ENCODE measurements at places on chromosomes 2 and 18.

DNA sequence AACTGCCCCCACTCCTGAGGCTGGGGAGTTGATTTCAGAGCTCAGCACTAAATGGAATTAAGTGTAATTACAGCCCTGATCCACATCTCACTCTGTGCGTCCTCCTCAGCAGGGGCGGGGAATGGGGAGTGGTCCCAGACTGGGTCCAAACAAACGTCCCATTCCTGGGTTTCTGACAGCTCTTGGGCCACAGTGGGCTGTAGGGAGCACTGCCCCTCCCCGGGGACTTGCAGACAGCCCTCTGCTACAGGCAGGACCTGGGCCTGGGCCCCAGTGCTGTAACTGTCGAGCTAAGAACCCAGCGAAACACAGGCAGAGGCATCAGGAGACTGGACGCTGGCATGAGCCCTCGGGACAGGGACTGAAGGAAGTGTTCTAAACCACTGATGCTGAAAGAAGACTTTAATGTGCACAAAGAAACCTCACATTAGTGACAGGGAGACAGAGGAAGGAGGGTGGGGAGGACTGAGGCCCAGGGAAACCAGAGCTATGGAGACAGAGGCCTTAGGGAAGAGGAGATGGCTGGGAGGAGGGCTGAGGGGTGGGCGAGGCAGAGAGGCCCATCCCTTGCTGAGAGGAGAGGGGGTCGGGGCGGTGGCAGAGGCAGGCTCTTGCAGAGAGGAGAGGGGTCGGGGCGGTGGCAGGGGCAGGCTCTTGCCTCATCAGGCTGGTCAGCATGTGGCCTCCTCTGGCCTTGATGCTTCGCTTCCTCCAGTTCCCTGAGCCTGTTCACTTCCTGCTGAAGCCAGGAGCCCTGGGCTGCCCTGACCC, 5.8 kb upstream of the SEMA4C start:
- DNase-seq = no peak

- DNase-seq = peak; percentile 63
Measured at GRCh38 chr2:191933307-191934105, 86.6 kb upstream of the CAVIN2 start.

DNA sequence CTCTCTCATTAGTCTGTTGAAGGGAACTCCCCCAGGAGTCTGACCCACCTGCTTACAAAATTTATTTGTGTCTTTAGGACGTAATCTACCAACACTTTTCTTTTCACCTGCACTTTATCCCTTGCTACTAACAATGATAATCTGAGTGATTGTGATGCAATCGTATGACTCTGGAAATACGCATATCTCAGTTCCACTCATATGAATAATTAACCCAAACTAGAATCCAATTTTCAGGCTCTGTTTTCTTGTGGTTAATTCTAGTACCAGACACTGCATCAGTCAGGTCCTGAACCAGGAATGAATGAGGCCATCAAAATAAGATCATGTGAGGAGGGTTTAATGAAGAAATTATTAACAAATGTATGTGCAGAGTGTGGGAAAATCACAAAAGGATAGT, 158.4 kb upstream of the SRD5A2 start:
- DNase-seq = no peak

DNA sequence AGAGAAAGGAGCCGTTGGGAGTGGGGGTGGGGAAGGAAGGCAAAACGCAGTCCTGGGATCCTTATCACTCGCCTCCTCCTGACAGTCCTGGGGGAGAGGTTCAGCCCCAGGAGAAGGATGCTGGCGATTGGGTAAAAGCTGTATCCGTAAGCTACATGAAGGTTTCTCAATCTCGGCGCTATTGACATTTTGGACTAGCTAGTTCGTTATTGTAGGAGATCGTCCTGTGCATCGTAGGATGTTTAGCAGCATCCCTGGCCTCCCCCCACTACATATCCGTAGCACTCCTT, 511 bp upstream of the TP53I3 start:
- DNase-seq = no peak

DNA sequence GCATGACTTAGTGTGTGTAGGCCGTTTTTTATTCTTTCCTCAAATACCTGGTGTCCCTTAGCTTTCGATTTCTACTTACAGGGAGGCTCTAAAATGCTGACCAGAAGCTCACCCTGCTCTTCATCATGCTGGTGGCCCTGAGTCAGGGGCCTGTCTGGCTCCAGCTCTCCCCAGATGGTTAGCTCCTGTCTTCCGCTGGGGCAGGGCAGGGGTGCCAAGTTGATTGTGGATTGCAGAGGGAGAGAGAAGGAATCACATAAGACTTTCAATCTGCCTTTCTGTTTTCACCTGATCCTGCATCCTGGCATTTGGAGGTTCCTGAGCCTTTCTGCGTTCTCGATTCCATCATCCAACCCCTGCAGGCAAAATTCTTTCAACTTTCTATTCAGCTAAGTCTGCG, 4.2 kb downstream of the CIB4 start:
- no peak for DNase-seq

DNA sequence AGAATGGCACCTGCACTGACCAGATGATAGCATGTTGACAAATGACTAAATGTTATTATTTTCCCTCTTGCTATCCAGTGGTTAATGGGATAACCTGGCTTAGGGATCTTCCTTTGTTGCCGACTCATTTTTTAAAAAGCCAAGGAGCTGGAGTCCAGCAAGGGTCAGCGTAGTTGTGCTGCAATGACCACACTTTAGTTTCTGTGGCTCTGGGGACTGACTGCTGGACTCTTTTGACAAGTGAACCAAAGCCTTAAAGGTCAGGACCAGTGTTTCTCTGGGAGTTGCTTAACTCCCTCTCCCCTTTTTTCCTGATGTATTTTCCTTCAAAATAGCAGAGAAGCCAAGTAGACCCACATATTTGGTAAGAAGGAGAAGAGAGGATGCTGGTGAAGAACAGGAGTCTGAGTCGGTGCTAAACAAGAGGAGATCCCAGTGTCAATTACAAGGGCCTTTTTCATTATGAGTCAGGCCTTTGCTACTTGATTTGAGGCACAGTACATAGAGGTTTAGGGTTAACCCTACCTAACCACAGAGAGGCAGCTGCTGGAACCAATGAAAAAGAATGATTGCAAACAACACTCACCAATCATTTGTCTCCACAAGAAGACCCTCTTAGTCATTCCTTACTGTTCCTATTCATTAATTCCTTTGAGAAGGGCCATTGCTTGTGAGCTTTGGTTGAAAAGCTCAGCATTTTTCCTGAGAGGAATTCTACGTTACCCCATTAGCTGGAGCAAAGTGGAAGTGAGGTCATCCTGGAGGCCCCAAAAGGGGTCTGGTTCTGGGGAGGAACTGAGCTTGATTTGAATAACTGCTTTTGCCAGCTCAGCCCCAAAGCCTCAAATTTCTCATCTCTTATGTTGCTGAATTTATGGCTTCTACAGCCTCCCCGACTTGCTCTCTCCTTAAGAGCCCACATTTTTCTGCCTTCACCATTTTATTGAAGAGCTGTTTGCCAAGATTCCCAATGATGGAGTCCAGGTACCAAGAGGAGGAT, 137.6 kb upstream of the HNMT start:
- no peak for DNase-seq

GRCh38 chr18:48173557-48173956, 235.6 kb downstream of the ZBTB7C start:
- DNase-seq = no peak

DNA sequence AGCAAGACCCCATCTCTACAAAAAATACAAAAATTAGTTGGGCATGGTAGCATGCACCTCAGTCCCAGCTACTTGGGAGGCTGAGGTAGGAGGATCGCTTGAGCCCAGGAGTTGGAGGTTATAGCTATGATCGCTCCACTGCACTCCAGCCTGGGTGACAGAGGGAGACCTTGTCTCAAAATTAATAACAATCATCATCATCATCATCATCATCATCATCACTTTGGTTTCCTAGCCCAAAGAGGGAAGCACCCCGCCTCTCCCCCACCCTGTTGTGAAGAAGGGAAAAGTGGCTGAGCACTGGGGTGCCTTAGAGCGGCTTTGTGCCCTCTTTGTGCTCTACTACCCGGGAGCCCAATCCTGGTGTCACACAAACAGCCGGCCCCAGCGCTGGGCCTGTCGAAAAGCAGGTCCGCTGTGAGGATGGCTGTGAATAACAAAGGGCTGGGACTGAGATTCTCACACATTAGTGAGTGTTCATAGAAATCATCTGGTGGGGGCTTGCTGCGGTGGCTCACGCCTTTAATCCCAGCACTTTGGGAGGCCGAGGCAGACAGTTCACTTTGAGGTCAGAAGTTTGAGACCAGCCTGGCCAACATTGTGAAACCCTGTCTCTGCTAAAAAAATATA, 42.6 kb upstream of the ASXL2 start:
- DNase-seq = no peak

DNA sequence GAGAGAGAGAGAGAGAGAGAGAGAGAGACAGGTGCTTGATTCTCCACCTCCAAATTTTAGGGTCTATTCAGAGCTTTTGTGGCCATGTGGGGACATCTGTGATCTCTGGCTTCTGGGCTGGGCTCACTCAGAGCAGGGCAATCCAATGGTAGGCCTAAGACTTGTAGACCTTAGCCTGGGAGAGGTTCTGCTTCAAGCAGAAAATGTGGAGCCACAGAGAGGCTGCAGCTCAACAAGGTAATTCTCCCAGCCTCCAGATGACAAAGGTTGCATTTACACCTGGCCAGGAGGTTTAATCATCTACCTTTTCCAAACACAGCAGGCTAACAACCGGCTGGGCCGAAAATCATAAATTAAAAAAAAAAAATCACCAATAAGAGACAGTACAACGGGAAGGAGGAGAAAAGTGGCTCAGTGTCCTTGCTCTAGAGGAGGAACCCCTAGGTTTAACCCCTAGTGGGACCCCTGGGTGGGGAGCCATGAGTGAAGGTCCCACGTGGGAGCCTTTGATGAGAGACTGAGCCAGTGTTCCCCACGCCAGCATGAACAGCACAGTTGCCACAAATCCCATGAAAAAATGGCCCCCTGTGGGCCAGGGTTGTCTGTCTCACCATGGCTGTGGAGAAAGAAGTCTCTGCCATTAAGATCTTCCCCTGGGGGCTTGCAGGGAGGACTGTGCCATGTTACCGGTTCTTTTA, 124.0 kb upstream of the GATA6 start:
- DNase-seq = no peak

GRCh38 chr2:19883486-19883885, 18.3 kb downstream of the TTC32 start:
- no peak for DNase-seq

DNA sequence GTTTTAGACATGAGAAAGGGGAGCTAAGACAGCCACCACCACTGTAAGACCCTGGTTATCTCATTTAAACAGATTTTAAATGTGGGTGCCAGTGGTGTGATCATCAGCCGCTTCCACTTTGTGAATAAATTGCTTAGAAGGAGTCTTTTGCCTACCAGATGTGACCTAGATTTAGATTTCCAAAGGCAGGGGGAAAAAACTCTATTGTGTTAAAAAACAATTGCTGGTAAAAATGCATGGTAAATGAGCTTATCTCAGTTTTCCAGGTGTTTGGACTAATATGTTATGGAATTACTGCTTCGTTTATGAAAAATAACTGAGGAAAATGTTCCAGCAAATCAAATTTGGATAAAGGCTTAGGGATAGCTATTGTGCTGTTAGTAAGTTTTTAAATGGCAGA, 466.3 kb upstream of the RAB12 start:
- DNase-seq = no peak

DNA sequence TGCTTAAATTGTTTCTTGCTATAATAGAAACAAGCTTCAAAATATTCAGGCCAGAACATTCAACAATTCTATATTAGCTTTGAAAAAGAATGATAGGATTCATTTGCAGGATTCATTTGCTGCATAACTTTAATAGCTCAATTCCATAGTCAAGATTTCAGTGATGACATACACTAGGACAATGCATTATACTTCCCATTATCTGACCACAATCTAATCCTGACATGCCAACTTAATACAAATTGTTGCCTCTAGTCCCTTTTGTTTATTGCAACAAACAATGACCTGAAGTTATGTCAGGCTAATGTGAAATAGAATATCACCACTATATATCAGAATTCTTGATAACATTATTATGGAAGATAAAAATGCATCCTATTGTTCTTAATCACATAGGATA, 169.4 kb downstream of the DNAH7 start:
- DNase-seq = no peak

GRCh38 chr2:20882466-20883170, 59.7 kb upstream of the LDAH start:
- no peak for DNase-seq

DNA sequence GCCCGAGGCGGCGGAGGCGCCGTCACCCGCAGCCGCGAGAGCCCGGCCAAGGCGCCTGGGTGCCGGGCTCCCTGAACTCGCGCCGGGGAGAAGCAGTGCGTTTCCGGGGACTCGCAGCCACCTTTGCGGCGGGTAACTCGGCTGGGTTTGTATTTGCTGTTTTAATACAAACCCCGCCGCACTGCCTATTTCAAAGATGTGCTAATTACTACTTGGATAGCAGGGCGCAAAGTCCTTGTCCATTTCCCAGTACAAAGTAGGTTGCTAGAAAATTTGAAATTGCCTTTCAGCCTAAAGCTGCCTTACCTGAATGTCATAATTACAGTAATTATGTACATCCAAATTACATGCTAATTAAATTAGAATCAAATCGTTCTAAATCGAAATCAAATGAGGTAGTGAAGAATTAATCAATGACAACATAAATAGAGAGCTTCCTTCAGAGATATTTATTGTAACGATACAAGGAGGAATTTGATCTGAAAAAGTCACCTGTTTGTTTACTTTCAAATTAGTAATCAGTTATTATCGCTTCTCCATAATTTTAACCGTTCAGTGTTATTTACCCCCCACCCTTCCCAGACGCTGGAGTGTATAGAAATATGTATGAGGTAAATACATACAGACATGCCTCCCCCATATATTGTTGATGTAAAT, 8.1 kb downstream of the SP9 start:
- DNase-seq = no peak

- no peak for DNase-seq
Measured at GRCh38 chr2:37837628-37838328, 87.3 kb upstream of the RMDN2 start.

DNA sequence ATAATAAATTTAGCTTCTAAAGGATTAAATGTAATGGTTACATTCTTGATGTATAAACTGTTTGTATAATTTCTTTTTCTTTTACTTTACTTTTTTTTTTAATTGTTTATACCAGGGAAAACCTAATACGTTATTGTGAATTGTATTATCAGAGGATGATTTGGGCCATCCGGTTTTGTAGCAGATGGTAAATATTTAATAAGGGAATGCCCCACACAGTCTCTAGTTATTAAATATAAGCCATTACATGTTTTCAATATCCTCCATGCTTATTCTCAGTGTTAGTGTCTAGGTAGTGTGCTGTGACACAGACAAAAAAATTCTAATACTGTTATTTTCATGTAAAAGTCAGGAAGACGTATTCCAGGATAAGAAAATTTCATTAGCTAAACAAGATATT, 553.9 kb downstream of the ZNF804A start:
- no peak for DNase-seq

- DNase-seq = peak; percentile 3
Measured at GRCh38 chr2:37230581-37230980, 815 bp downstream of the CEBPZ start.

- no peak for DNase-seq
Measured at GRCh38 chr2:142897807-142898206, 20.3 kb downstream of the KYNU start.

GRCh38 chr2:64730551-64731262, 77.0 kb upstream of the SERTAD2 start:
- peak; percentile 13 for DNase-seq

- no peak for DNase-seq
Measured at GRCh38 chr2:39265315-39265714, 21.5 kb upstream of the CDKL4 start.

Data from DMS 273 treated with DMSO at 0.1 percent for 48 hours (cell line).